Endodermal cell (in vitro differentiated cells): ENCODE measurements at places on chromosomes 4 and X. TPM values are rescaled to one million over a fixed set of nuclear protein-coding genes. Genes with fewer than 3 reads are reported as not detected.
A peak's percentile ranks its signal among the peaks of the same experiment; 100 is the strongest.

- peak; percentile 93 for DNase-seq
- H3K27ac ChIP-seq = no peak overlapping the region
- H3K4me3 ChIP-seq = no peak overlapping the region
- no peaks in the 10 kb centered on the region for H3K36me3 ChIP-seq
- H3K4me1 ChIP-seq = no peaks in the 10 kb centered on the region
These were observed 28.7 kb downstream of the CLDN34 start for GRCh38 chrX:9995855-9996339.

- no peak overlapping the region for H3K27ac ChIP-seq
- H3K4me3 ChIP-seq = no peak overlapping the region
- H3K36me3 ChIP-seq = no peaks in the 10 kb centered on the region
- no peak for DNase-seq
- H3K27me3 ChIP-seq = no peaks in the 10 kb centered on the region
These were observed 148.7 kb downstream of the TSPAN5 start for GRCh38 chr4:98509721-98510120.

DNA sequence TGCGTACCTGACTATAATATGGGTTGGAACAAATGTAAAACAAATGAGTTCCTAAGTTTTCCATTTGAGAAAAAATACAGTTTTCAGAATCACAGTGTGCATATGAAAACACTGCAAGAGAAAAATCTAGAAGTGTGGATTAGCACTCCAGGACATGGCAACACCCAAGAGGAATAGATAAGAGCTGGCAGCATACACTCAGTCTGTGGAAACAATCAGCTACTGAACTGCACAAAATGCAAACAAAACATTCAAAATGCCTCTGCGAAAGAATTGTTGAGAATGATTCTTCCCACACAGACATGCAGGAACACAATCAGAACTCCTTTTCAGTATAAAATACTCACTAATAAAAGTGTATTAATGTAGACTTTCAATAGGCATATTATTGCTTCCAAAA lies 39.9 kb downstream of the ATP8A1 start:
- H3K36me3 ChIP-seq = peaks cover 5% of the 10 kb centered on the region
- H3K27me3 ChIP-seq = no peaks in the 10 kb centered on the region
- no peaks in the 10 kb centered on the region for H3K4me1 ChIP-seq
- no peak overlapping the region for H3K27ac ChIP-seq

GRCh38 chr4:189084671-189085070 lies 856.0 kb upstream of the FRG1 start:
- H3K27me3 ChIP-seq = no peaks in the 10 kb centered on the region
- H3K4me3 ChIP-seq = no peak overlapping the region
- peak; percentile 58 for DNase-seq
- no peaks in the 10 kb centered on the region for H3K36me3 ChIP-seq

- DNase-seq = peak; percentile 68
- H3K4me1 ChIP-seq = peaks cover 17% of the 10 kb centered on the region
- no peaks in the 10 kb centered on the region for H3K36me3 ChIP-seq
- H3K27me3 ChIP-seq = peaks cover 54% of the 10 kb centered on the region
- H3K27ac ChIP-seq = no peak overlapping the region
These were observed 653 bp downstream of the HHIP start for GRCh38 chr4:144646523-144647094.

DNA sequence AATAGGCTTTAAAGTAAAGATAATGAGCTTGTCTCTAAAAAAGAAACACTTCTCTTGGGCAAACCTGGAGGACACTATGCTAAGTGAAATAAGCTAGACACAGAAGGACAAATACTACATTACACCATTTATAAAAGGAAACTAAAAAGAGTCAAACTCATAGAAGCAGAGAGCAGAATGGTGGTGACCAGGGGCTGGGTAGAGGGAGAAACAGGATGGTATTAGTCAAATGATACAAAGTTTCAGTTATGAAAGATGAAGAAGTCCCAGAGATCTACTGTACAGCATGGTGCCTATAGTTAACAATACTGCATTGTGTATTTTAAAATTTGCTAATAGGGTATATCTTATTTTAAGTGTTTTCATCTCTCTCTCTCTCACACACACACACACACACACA lies 28.5 kb downstream of the ACSL4 start:
- H3K27ac ChIP-seq = no peak overlapping the region
- no peak for DNase-seq
- no peaks in the 10 kb centered on the region for H3K36me3 ChIP-seq
- no peaks in the 10 kb centered on the region for H3K4me1 ChIP-seq
- H3K27me3 ChIP-seq = no peaks in the 10 kb centered on the region

Gene AFF2
- 4.3 to 8.3 TPM (median 5.6 TPM) in 3 replicates for total RNA-seq

- no peak overlapping the region for H3K27ac ChIP-seq
- H3K36me3 ChIP-seq = no peaks in the 10 kb centered on the region
- no peaks in the 10 kb centered on the region for H3K4me1 ChIP-seq
- no peak for DNase-seq
- no peaks in the 10 kb centered on the region for H3K27me3 ChIP-seq
- H3K4me3 ChIP-seq = no peak overlapping the region
These were observed 234.4 kb upstream of the FAT1 start for GRCh38 chr4:186957952-186958555.

DNA sequence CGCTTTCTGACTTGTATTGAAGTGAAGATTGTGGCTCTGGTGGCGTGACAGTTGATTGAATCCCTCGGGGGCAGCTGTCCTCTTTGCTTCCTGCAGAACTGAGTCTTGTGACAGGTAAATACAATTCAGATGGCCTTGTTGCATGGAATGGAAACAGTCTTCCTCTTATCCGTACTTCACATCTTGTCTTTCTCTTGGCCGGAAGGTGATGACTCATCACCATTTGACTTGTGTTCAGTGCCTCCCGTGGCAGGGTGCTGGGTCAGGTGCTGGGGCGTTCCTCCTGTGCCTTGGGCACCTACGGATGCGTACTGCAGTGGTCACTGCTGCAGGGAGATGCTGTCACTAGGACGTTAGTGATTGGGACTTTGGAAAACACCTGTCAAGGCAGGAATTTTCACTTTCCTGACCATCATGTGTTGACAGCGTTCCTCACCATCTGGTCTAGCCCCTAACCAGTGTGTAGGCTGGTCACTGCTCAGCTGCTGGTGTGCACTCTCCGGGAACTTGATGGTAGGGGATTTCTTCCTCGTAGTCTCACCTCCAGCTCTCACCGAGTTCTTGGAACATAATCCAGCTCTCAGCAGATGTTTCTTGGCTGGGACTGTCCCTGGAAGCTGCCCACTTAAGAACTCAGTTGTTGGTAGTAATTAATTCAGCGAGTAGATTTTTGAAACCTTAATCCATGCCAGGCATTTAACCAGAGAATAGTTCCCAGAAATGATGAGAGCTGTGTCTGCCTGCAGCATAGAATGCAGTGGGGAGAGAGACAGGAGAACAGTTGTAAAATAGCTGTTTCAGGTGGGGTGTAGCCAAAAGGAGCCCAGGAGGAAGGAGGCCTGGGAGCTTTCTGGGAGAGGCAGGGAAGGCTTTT lies 7.2 kb downstream of the TBC1D14 start:
- peak; percentile 58 for DNase-seq
- no peak overlapping the region for H3K4me3 ChIP-seq
- H3K27me3 ChIP-seq = no peaks in the 10 kb centered on the region
- H3K36me3 ChIP-seq = no peaks in the 10 kb centered on the region
- H3K27ac ChIP-seq = no peak overlapping the region

GRCh38 chr4:68987007-68987406 lies 35.4 kb upstream of the UGT2A3 start:
- H3K36me3 ChIP-seq = no peaks in the 10 kb centered on the region
- H3K27ac ChIP-seq = no peak overlapping the region
- H3K4me1 ChIP-seq = no peaks in the 10 kb centered on the region
- DNase-seq = no peak
- H3K4me3 ChIP-seq = peak overlapping the region; percentile 41
- H3K27me3 ChIP-seq = no peaks in the 10 kb centered on the region

Gene RENBP
- 14.5 to 20.7 TPM (median 17.5 TPM) in 3 replicates for total RNA-seq

DNA sequence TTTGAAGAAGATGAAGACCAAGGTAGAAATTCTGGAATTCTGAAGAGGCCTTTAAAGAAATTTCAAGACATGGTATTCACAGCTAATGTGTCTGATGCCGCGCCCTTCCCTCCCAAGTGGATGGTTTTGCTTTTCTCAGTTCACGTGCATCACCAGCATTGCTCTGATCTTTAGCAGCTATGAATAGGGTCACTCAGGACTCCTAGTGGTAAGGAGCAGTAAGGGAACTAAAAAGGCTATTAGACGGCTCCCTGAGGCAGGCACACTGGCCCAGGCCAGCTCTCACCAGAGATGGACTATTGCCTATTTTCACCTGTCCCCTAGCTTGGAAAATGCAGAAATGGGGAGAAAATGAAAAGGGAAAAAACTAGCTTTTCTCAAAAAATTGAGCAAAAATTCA lies 447.5 kb upstream of the RASGEF1B start:
- H3K4me1 ChIP-seq = no peaks in the 10 kb centered on the region
- H3K36me3 ChIP-seq = no peaks in the 10 kb centered on the region
- no peak overlapping the region for H3K4me3 ChIP-seq
- peaks cover 16% of the 10 kb centered on the region for H3K27me3 ChIP-seq

DNA sequence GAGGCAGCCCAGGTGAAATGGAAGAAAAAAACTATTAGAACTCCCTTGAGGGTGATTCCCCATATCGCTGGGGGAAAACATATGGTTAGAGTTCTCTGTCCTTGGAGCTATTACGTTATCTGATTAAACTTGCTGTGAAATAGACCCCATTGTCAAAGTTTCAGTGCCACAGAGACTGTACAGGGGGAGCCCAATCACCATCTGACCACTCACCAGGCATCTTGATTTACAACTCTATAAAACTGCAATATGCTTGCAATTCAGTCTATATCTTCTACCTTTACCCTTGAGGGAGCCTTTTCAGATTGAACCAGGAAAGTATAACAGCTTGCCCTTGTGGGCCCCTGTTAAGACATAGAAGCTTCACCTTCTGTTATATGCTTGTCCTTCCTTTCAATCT lies 18.2 kb downstream of the TMEM255A start:
- H3K36me3 ChIP-seq = no peaks in the 10 kb centered on the region
- no peaks in the 10 kb centered on the region for H3K4me1 ChIP-seq
- no peak for DNase-seq
- no peak overlapping the region for H3K4me3 ChIP-seq

GRCh38 chr4:180156684-180157083 lies 2086.5 kb upstream of the TENM3 start:
- DNase-seq = no peak
- H3K4me1 ChIP-seq = no peaks in the 10 kb centered on the region
- no peak overlapping the region for H3K4me3 ChIP-seq
- no peaks in the 10 kb centered on the region for H3K27me3 ChIP-seq
